ENCODE measurements at places on chromosomes 3 and 15. TPM values are rescaled to one million over a fixed set of nuclear protein-coding genes. Genes with fewer than 3 reads are reported as not detected.

IL17RE gene
- 1.1 TPM for total RNA-seq

SERINC4 gene
- total RNA-seq: 0.28 TPM

TMC3 gene
- total RNA-seq: not detected

TRIM42 gene
- not detected for total RNA-seq

CLDN1 gene
- total RNA-seq: 0.33 TPM

AHSG gene
- total RNA-seq: not detected

FAM162A gene
- total RNA-seq: 84.9 TPM

WNT5A gene
- not detected for total RNA-seq

TLR9 gene
- 0.17 TPM for total RNA-seq

ENTPD3 gene
- total RNA-seq: not detected

LAMB2 gene
- total RNA-seq: not detected

CYP8B1 gene
- total RNA-seq: not detected

SEMA6D gene
- total RNA-seq: not detected

PEX5L gene
- 0.12 TPM for total RNA-seq

ETV5 gene
- total RNA-seq: 2.2 TPM

HTR3E gene
- not detected for total RNA-seq

PARP15 gene
- total RNA-seq: 12.1 TPM

BOC gene
- 1.9 TPM for total RNA-seq

TUSC7 gene
- total RNA-seq: not detected

FBXW12 gene
- 0.14 TPM for total RNA-seq

FSIP1 gene
- total RNA-seq: 0.37 TPM

LRRC34 gene
- 4.7 TPM for total RNA-seq

THUMPD3 gene
- 64.2 TPM for total RNA-seq

SLC7A14 gene
- total RNA-seq: not detected

TRAT1 gene
- 61.0 TPM for total RNA-seq

GCNT3 gene
- not detected for total RNA-seq

TIPARP gene
- total RNA-seq: 18.7 TPM
